ENCODE measurements at places on chromosomes 2 and 18.

- peak; percentile 56 for DNase-seq
These were observed 133.9 kb downstream of the ZNF532 start for GRCh38 chr18:58998401-58999203.

DNA sequence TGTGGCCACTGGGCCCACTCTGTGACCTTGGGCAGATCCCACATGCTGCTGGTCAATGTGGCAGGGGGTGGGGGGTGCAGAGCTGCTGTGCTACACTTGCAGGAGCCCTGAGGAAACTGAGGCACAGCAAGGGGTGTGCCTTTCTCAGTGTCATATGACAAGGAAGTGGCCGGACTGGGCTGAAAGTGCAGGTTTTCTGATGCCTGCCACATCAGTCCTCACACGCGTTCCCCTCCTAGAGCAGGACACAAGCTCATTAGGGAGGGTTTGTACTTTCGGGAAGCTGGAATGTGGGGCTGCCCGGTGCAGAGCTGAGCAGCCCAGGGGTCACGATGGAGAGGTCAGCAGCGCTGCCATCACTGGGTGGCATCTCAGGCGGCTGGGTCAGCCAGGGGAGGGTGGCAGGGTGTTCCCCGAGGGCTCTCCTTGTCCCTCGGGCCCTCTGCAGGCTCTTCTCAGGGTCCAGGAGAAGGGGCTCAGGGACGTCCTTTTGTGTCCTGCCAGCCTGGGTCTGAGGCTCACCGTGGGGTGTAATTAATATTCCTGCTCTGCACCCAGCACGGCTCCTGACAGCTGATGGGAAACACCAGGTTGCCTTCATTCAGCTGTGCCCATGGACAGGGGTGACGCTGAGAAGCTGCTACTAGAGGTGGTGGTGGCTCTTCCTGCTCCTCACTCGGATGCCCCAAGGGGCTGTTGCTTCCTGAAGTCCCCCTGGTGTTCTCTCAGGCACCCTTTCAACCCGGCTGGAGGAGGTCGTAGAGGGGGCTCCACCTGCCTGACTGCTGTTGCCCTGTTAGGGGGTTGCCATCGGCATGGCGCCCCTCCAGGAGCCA lies 62.1 kb upstream of the HDAC4 start:
- no peak for DNase-seq

GRCh38 chr2:61443342-61444041 lies 27.4 kb downstream of the USP34 start:
- no peak for DNase-seq

GRCh38 chr18:74499633-74500032 lies 3.5 kb downstream of the CNDP2 start:
- peak; percentile 90 for DNase-seq

DNA sequence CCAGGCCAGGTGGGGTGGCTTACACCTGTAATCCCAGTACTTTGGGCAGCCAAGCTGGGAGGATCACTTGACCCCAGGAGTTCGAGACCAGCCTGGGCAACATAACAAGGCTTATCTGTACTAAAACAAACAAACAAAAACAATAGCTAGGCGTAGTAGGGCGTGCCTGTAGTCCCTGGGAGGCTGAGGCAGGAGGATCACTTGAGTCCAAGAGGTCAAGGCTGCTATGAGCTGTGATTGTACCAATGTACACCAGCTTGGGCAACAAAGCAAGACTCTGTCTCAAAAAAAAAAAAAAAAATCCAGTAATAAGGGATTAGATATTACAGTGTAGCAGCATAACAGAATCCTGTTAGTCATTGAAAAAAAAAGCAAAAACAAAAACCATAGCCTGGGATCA lies 223.2 kb upstream of the FOSL2 start:
- DNase-seq, result no peak

DNA sequence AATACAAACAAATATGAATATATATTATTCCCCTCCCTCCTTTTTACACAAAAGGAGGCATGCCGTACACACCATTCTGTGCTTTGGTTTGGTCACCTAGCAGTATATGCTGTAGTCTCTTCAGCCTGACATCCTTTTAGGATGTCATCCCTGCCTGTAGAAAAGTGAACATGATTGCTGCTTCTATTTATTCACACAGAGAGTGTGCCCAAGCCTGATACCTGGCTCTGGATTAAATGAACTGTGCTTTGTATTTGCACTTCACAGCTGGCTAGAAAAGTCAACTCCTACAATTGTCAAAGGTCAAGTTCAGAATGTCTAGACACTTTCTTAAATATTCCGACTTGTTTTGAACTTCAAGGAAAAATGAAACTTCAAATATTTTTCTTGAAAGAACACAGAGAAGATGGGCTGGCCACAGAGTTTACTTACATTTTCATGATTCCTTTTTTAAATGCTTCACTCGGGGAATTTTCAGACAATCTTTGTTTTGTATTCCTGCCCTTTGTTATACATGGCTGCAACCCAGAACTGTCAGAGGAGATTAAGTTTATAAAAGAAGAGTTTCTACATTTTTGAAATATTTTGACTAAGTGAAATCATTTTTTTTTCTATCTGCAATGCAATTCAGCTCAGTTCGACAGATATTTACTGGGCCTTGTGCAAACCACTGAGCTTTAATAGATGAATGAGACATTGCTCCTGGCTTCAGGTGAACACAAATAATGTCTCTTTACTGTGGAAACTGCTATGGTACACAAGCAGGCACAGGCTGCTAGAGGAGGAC lies 33.5 kb downstream of the DAPL1 start:
- no peak for DNase-seq

- DNase-seq, result no peak
These were observed 112.1 kb upstream of the SIX2 start for GRCh38 chr2:45121236-45121927.

- no peak for DNase-seq
These were observed 3.5 kb upstream of the INHBB start for GRCh38 chr2:120342446-120342845.

- no peak for DNase-seq
These were observed 419.8 kb downstream of the SETBP1 start for GRCh38 chr18:45100321-45101105.

DNA sequence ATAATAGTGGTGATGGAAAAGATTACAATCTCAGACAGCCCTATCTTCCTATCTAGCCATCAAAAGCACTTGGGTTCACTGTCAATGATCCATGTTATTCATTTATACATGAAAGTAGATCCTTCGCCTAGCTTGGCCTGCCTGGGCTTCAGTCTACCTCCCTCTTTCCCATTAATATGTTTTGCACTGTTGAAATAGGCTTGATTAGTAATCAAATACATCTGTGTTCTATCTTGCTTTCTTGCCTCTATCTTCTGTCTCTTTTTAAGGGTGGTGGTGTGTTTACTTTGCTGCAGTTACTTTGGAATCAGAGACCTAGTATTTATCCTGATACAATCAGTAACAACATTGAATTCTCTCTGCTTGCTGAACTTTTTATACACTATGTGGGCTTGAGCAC lies 521.2 kb downstream of the TNS1 start:
- no peak for DNase-seq

All from muscle of back (tissue), 13 donors.